CD14-positive monocyte (primary cell): ENCODE measurements at places on chromosomes 1 and 21.
A peak's percentile ranks its signal among the peaks of the same experiment; 100 is the strongest.

GRCh38 chr1:224080115-224080774 is 33.7 kb upstream of the FBXO28 start:
- no peak for DNase-seq

- peak; percentile 92 for DNase-seq
These were observed 52.3 kb downstream of the RHBG start for GRCh38 chr1:156421062-156421938.

GRCh38 chr1:109817881-109818270 is 54.2 kb upstream of the EPS8L3 start:
- no peak for DNase-seq

DNA sequence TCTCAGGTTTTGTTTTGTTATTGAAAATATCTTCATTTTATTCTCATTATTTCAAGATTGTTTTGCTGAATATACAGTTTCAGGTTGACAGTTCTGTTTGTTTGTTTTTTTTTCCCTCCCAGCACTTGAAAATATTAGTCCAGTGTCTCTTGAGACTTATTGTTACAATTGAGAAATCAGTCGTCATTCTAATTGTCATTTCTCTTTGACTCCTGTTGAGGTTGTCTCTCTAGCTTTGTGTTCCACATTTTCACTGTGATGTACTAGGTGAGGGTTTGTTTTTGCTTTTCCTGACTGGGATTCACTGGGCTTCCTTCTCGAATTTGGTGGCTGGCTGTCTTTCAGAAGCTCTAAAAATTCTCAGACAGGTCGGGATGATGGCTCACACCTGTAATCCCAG is 443.2 kb upstream of the VAMP3 start:
- no peak for DNase-seq

GRCh38 chr1:220890602-220891001 is 11.4 kb downstream of the HLX start:
- DNase-seq: no peak

GRCh38 chr1:218339267-218339831 is 5.8 kb upstream of the TGFB2 start:
- DNase-seq: peak; percentile 20

DNA sequence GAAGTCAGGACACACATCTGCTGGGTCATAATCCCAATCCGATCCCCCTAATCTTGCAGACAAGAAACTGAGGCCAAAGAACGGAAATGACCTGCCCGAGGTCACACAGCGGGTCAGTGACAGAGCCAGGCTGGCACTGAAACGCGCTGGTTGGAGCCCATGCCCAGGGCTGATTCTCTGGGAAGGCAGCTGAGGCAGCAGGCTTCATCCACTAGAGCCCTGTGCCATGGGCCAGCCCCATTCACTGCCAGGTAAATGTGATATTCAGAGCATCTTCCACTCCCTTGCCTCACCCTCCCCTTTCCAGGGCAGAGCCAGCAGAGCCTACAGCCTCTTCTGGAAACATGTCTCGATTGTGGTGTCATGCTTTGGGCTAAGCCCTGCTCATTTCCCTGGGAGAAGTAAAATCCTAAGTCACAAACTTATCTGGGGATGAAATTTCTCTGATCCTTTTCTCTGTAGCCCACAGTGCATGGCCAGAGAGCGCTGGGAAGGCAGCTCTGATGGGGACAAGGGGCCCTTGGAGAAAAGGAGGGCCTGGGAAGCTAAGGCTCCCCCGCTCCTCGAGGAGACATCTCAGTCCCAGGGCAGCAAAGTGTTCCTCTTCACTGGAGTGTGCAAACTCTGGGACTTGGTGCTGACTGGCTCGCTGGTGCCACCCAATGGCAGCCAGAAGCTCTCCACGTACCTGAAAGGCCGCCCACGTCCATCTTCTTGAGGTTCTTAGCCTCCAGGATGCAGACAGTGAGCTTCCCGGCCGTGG is 110.4 kb downstream of the SYT2 start:
- DNase-seq: peak; percentile 37

DNA sequence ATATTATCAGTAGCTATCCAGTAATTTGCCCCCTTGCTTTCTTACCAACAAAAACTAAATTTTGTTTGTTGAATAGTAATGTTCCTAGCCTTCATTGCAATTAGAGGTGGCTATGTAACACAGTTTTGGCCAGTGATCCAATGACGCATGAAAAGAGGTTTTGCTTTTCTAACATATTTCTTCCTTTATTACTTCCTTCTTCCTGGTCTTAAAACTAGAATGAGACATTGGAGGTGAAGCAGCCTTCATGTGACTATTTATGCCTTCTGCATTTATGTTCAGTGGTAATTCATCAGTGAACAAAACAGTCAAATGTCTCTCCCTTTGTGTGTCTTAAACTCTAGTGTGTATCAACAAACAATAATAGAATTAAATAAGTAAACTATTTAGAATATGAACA is 35.5 kb downstream of the LRIF1 start:
- DNase-seq: peak; percentile 31

DNA sequence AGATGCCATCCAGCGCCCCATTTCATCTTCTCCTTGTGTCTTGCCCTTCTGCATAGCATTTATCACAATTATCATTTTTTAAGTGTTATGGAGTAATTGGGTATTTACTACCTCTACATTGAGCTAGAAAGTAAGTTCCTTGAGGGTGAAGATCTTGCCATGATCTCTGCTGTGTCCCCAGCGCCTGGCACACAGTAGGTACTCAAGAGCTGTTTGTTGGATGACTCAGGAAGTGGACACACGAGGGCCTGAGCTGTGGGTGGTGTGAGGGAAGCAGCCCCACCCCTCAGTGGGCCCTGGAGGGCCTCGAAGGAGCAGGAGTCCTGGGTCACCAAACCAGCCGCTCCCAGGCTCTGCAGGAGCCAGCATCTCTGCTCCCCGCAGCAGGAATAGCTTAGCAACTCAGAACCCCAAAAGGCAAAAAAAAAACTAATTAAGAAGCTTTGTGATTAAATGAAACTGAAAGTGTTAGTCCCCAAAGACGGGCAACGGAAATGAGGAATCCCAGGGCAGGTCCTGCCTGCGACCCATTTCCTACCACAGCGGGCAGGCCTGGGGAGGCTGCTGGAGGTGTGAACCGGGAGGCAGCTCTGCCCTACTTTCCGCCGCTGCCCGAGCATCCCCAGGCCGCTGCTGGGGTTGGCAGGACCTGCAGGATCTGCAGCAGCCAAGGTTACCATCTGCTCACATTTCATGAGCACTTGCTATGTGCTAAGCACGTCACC is 87.7 kb downstream of the LACTBL1 start:
- no peak for DNase-seq

DNA sequence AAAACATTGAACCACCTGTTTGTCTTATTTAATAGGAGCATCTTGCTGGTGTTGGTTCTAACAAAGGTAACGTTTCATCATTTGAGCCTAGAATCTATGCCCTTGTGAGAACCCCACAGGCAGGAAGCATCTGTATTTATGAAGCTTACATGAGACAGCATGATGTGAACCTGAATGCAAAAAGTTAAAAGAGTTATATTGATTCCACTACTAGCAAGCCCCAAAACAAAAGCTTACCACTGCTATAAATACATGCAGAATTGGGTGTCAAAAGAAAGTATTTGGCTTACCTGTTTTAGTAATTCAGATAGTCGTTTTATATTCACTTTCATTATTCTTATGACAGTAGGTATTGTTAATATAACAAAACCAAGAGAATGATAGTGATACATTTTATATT is 301.2 kb upstream of the ADGRL2 start:
- no peak for DNase-seq

GRCh38 chr1:189637041-189637440 is 840.6 kb downstream of the BRINP3 start:
- DNase-seq: no peak

GRCh38 chr21:15015622-15016471 is 49.0 kb downstream of the NRIP1 start:
- no peak for DNase-seq

DNA sequence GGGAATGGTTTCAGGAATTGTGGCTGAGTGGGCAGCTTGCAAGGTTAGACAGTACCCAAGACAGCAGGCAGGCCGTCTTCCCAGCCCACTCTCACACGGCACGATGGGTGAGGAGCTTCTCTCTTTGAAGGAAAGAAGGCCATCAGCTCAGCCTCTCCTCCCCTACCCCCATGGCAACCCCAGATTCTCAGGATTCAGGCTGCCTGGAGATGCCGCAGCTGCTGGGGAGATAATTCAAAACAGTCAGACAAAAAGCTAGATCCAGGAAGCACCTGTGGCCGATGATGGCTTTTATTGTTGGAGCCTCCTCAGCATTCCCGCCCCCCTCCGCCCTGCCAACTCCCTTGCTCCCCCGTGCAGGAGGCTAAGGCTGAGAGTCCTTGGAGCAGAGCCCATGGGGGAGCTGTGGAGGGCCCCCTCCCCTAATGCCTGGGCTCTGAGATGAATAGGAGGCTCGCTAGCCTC is 220.5 kb downstream of the TRABD2B start:
- no peak for DNase-seq

DNA sequence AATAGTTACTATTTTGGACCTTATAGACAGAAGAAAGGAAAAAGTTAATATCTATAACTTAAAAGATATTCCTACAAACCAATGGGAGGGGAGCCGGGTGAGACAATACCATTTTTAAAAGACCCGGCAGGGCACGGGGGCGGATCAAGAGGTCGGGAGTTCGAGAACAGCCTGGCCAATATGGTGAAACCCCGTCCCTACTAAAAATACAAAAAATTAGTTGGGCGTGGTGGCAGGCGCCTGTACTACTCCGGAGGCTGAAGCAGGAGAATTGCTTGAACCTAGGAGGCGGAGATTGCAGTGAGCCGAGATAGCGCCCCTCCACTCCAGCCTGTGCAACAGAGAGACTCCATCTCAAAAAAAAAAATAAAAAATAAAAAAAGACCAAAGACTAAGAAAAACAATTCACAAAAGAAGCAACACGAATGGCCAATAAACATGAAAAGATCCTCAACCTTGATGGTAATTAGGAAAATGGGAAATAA is 1.2 kb upstream of the PSMB2 start:
- DNase-seq: no peak
